ENCODE measurements at places on chromosomes 4 and X.

GRCh38 chrX:104195489-104196084 lies 29.3 kb downstream of the FAM199X start:
- H3K27me3 ChIP-seq = no peaks in the 10 kb centered on the region
- H3K27ac ChIP-seq = no peak overlapping the region
- no peak overlapping the region for H3K4me3 ChIP-seq
- no peak for DNase-seq

GRCh38 chrX:8520791-8521190 lies 56.2 kb downstream of the VCX3B start:
- no peaks in the 10 kb centered on the region for H3K36me3 ChIP-seq
- no peak overlapping the region for H3K27ac ChIP-seq
- no peak for DNase-seq
- no peaks in the 10 kb centered on the region for H3K27me3 ChIP-seq

GRCh38 chr4:152735906-152736305 lies 43.6 kb downstream of the TIGD4 start:
- H3K4me3 ChIP-seq = no peak overlapping the region
- H3K36me3 ChIP-seq = no peaks in the 10 kb centered on the region
- peaks cover 16% of the 10 kb centered on the region for H3K4me1 ChIP-seq
- DNase-seq = no peak
- peaks cover 3% of the 10 kb centered on the region for H3K27me3 ChIP-seq

- no peak overlapping the region for H3K27ac ChIP-seq
- no peak overlapping the region for H3K4me3 ChIP-seq
- peaks cover 13% of the 10 kb centered on the region for H3K27me3 ChIP-seq
- no peaks in the 10 kb centered on the region for H3K36me3 ChIP-seq
These were observed 54.8 kb downstream of the C4orf51 start for GRCh38 chr4:145734576-145735346.

- peak; percentile 36 for DNase-seq
- H3K36me3 ChIP-seq = peaks cover 4% of the 10 kb centered on the region
- H3K27me3 ChIP-seq = peaks cover 32% of the 10 kb centered on the region
- peak overlapping the region; percentile 88 for H3K4me3 ChIP-seq
- H3K4me1 ChIP-seq = peaks cover 14% of the 10 kb centered on the region
These were observed 918 bp upstream of the FGFRL1 start for GRCh38 chr4:1010395-1011021.

DNA sequence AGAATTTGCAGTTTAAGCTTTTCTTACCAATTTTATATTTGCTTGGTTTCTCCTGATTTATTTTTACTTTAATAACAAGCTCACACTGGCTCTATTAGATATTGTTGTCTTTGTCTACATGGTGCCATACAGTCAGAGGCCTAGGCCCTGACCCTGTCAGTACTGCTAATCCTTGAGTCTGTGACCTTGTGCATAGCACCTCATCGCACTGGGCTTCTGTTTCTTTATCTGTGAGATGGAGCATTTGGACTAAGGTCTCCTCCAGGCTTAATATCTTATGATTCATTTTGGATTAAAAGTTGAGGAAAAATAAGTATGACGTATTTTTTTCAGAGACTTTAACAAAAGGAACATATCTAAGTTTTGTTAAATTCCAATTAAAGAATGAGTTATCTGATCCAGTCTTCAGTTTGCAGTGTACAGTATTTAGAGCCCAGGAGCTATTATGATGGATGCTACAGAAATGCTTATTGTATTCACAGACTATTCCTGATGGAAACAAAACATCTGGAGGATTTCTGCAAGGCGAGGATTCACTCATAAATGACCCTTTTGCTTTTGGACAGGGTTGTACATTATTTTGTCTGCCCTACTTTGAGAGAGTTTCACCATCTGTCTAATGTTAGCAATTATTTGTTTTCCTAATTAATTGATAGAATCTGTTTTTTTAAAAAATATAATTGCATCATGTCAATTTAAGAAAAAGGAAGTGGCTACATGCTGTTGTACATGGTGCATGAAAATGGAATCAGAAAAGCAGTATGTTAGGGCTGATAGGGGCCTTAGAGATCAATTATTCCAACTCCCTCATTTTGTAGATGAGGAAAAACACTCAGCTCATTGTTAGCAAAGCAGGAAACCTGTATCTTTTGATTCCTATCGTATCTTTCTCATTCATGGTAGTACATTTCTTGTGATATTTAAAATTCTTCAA lies 203.6 kb downstream of the BANK1 start:
- peaks cover 63% of the 10 kb centered on the region for H3K4me1 ChIP-seq
- H3K4me3 ChIP-seq = no peak overlapping the region
- no peak for DNase-seq
- H3K36me3 ChIP-seq = peaks cover 36% of the 10 kb centered on the region
- H3K27ac ChIP-seq = peak overlapping the region; percentile 43

- no peaks in the 10 kb centered on the region for H3K27me3 ChIP-seq
- H3K4me1 ChIP-seq = no peaks in the 10 kb centered on the region
- H3K4me3 ChIP-seq = no peak overlapping the region
- no peak for DNase-seq
- H3K36me3 ChIP-seq = peaks cover 11% of the 10 kb centered on the region
These were observed 127.3 kb downstream of the NEK1 start for GRCh38 chr4:169485086-169485485.

DNA sequence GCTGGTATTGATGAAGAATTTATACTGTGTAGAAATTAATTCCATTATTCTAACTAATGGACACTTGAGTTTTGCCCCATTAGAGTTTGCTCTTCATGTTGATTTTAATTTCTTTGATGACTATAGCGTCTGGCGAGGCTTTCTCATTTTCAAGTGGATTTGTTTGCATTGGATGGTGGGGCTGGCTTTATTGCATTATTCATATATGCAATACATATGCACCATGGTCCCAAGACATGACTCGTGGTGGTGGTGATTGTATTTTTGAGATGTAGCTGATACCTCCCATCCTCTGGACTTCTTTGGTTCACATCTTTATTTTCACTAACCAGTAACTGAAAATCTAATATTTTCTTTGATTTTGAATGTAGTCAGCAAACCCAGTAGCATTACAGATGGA lies 39.8 kb downstream of the PTTG2 start:
- H3K27ac ChIP-seq = no peak overlapping the region
- peaks cover 62% of the 10 kb centered on the region for H3K4me1 ChIP-seq
- peaks cover 24% of the 10 kb centered on the region for H3K36me3 ChIP-seq
- DNase-seq = no peak

DNA sequence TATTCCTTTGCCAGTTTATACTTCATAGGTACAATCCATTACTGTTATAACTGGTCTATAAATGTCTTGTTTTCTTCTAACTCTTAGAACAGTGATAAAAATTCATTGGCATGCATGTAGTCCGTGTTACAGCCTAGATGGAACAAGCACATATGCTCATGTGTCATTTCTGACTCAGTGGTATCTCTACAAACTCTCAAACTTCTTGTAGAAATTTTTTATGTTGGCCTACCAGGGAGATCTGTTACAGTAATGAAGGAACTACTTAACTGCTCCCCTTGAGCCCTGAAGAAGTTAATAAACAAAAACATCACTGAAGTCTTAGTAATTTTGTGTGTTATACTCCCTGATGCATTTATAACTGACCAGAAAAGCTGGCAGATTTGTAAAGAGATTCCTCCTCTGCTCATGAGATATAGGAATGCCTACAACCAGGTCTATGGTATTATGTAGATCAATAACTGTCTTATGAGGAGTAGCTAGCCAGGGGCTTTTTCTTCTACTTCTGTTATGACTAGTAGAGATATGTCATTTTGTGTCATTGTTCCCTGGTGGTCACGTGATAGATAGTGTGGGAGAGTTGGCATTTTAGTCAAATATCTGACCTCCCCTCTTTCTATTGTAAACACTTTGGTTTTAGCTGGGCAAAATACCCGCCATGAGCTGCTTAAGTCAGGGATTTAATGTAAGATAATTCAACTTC lies 53.7 kb upstream of the FAAH2 start:
- DNase-seq = no peak
- no peak overlapping the region for H3K4me3 ChIP-seq
- peaks cover 4% of the 10 kb centered on the region for H3K27me3 ChIP-seq
- H3K36me3 ChIP-seq = peaks cover 10% of the 10 kb centered on the region
- no peak overlapping the region for H3K27ac ChIP-seq

DNA sequence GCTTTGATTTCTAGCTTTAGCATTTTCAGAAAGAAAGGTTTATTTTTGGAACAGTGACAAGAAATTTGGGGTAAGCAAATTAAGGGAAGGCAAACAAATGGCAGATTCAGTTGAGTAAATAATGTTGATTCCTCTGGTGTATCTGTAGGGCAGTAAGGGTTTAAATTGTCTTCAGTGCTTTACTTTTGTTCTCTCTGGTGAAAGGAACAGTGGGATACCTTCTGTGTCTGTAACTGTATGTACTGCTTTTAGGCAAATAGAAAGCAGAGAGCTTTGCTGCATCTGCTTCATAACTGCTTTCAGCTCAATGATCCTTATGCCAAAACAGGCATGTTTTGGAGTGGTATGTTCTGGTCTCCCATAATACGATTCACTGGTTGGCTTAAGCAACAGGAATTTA lies 932.1 kb upstream of the SLIT2 start:
- no peak overlapping the region for H3K27ac ChIP-seq
- H3K36me3 ChIP-seq = no peaks in the 10 kb centered on the region
- no peaks in the 10 kb centered on the region for H3K4me1 ChIP-seq
- no peak for DNase-seq
- no peak overlapping the region for H3K4me3 ChIP-seq
- H3K27me3 ChIP-seq = no peaks in the 10 kb centered on the region

DNA sequence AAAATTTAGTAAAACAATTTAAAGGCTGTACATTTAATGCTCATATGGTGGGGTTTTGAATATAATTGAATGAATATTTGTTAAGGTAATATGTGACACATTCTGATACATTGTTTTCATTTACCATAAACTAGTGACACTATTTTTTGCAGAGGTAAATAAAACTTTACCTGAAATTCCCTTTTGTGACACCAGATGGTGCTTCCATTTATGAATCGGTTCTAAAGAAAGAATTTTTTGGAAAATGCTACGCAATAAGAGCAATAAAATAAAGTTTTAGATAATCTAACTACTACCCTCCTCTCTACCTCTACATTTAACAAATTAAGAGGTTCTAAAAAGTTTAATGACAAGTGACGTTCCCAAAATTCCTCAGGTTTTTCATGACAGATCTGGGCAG lies 448.9 kb downstream of the MAGEB5 start:
- DNase-seq = no peak
- H3K36me3 ChIP-seq = no peaks in the 10 kb centered on the region
- H3K4me1 ChIP-seq = no peaks in the 10 kb centered on the region
- no peaks in the 10 kb centered on the region for H3K27me3 ChIP-seq

- DNase-seq = no peak
- peak overlapping the region; percentile 80 for H3K27ac ChIP-seq
- peaks cover 53% of the 10 kb centered on the region for H3K4me1 ChIP-seq
- peak overlapping the region; percentile 44 for H3K4me3 ChIP-seq
- H3K36me3 ChIP-seq = peaks cover 30% of the 10 kb centered on the region
- H3K27me3 ChIP-seq = no peaks in the 10 kb centered on the region
These were observed 7.7 kb downstream of the SASH3 start for GRCh38 chrX:129787336-129788055.

GRCh38 chrX:11567528-11568220 lies 98.0 kb downstream of the ARHGAP6 start:
- H3K4me3 ChIP-seq = no peak overlapping the region
- H3K27ac ChIP-seq = no peak overlapping the region
- no peak for DNase-seq
- no peaks in the 10 kb centered on the region for H3K4me1 ChIP-seq

- no peak overlapping the region for H3K27ac ChIP-seq
- DNase-seq = no peak
- peaks cover 9% of the 10 kb centered on the region for H3K4me1 ChIP-seq
These were observed 49.5 kb downstream of the SUPT20HL2 start for GRCh38 chrX:24264383-24264782.

- H3K4me3 ChIP-seq = no peak overlapping the region
- no peak overlapping the region for H3K27ac ChIP-seq
- DNase-seq = no peak
These were observed 328.4 kb downstream of the PAPSS1 start for GRCh38 chr4:107391630-107392028.

DNA sequence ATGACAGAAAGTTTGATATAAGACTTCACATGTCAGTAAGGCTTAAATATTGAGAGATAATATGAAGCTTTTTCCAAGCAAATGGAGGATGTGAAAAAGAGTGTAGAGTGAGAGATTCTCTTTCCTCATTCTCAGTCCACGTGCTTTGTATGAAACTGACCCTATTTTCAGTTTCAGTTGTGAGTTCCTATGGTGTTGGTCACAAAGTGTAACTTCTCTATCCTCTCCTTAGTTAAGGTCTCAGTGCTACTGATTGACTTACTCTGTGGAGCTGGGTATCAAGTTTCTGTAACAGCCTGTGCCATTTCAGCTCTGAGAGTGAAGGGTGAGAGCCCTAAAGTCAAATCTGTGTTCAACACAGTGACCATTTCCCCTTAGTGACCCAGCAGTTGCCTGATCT lies 277.2 kb downstream of the EPHA5 start:
- no peak for DNase-seq
- no peaks in the 10 kb centered on the region for H3K36me3 ChIP-seq
- H3K27ac ChIP-seq = no peak overlapping the region
- H3K4me3 ChIP-seq = no peak overlapping the region
- no peaks in the 10 kb centered on the region for H3K27me3 ChIP-seq
- no peaks in the 10 kb centered on the region for H3K4me1 ChIP-seq

- H3K4me1 ChIP-seq = peaks cover 9% of the 10 kb centered on the region
- no peaks in the 10 kb centered on the region for H3K27me3 ChIP-seq
- H3K36me3 ChIP-seq = peaks cover 32% of the 10 kb centered on the region
- no peak overlapping the region for H3K27ac ChIP-seq
- DNase-seq = no peak
- H3K4me3 ChIP-seq = no peak overlapping the region
These were observed 48.4 kb downstream of the MTM1 start for GRCh38 chrX:150616863-150617198.

Data from stimulated activated naive B cell treated with anti-CD40 and anti-IgM and Interleukin-4, amounts not matched to agents 10 μg/mL and 1 μg/mL and 100 μg/mL, for 72 hours (primary cell).